Activated CD4-positive, alpha-beta T cell treated with anti-CD3 and anti-CD28 coated beads, Interleukin-2, amount 50 U/mL, for 4 hours (primary cell): ENCODE measurements at places on chromosomes 4 and X.

GRCh38 chr4:16472537-16472936 is 246.3 kb upstream of the TAPT1 start:
- DNase-seq: no peak

- no peak for DNase-seq
These were observed 146.2 kb upstream of the JADE1 start for GRCh38 chr4:128663325-128663724.

GRCh38 chr4:165715989-165716388 is 157.0 kb upstream of the TLL1 start:
- no peak for DNase-seq

DNA sequence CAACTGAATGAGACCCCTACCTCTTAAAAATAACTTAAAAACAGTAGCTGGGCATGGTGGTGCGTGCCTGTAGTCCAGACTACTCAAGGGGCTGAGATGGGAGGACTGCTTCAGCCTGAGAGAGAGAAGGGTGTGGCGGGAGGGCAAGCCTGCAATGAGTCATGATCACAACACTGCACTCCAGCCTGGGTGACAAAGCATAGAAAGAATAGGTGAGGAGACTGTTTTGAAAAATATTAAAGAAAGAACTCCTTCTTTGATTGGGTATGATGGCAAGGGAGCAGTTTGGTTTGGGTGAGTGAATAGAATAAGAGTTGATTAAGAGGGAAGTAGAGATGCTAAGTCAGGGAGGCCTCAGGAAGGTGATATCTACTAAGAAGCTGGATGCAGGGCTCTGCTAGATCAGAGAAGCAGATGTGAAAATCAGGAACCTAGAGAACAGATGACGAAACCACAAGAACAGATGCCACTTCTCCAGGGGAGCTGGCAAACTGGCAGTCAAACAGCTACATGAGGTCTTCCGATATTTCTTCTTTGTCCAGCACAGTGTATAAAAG is 318.6 kb downstream of the OPHN1 start:
- no peak for DNase-seq

DNA sequence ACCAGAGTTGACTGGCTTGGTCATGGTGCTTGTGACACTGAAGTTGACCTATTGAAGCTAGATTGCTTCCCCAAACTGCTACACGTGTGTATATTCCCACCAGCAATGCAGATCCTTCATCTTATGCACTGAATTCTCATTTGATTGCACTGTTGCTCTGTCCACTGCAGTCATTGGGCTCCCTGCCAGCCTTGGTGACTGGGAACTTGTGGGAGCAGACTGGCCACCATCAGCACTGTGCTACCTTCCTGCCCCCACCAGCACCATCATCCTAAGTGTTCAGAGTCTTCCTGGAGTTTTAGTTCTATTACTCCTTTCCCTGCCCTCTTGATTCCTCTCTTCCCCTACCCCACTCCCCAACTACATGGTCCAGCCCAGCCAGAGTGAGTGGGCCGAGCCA is 117.7 kb upstream of the PRPS2 start:
- no peak for DNase-seq

DNA sequence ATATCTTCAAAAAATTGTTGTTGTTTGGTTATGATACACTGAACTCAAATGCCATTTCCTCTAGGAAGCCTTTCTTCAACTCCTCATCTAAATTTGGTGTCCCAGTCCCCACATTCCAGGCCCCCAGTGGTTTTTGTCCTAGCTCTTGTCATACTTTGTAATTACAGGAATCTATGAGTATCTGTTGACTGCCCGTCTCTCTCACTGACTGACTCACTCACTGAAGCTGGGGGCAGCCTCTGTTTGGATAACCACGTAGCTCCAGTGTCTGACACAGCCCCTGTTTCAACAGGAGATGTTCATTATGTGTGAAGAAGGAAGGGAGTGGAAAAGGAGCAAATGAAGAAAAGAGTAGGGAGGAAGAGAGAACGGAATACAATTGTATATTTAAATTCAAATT is 284.1 kb upstream of the TENM3 start:
- DNase-seq: no peak

GRCh38 chr4:177404342-177404741 is 37.9 kb downstream of the AGA start:
- no peak for DNase-seq

GRCh38 chrX:139832718-139833309 is 100.0 kb downstream of the ATP11C start:
- DNase-seq: no peak
